ENCODE measurements at places on chromosomes 16 and 17.
A peak's percentile ranks its signal among the peaks of the same experiment; 100 is the strongest.

DNA sequence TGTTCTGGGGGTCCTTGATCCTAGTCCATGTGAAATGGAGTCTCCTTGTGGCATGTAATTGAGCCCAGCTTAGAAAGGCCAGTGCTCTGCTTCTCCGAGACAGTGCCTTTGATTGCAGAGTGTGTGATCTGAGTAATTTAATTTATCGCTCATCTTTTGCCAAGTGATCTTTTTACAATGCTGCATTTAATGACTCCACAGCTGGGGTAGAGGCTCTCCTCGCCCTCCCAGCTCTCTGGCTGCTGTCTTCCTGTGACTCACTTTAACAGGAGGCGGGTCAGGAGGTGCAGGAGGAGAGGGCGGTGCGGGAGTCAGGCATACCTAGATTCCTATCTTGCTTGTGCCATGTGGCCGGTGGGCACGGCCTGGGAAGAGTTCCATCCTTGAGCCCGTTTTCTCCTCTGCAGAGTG lies 113.4 kb upstream of the FOXF1 start:
- no peak for DNase-seq

DNA sequence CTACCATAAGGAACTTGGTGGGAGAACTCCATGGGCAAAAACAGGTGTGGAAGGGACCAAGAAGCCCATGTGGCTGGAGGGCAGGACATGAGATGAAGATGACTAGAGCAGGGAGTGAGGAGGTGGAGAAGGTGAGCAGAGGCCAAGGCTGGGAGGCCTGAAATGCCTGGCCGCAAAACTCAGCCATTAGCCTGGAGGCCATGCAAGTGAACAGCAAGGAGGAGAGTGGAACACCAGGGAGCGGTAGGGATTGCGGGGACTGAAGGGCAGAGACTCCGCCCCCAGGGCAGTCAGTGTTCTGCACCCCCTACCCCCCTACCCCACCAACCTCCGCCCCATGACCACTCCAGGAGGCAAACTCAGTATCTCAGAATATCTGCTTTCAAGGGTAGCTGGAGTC lies 17.0 kb downstream of the BCL7C start:
- DNase-seq: no peak

- no peak for DNase-seq
Observed at GRCh38 chr17:67435122-67435521, 58.0 kb downstream of the PITPNC1 start.

DNA sequence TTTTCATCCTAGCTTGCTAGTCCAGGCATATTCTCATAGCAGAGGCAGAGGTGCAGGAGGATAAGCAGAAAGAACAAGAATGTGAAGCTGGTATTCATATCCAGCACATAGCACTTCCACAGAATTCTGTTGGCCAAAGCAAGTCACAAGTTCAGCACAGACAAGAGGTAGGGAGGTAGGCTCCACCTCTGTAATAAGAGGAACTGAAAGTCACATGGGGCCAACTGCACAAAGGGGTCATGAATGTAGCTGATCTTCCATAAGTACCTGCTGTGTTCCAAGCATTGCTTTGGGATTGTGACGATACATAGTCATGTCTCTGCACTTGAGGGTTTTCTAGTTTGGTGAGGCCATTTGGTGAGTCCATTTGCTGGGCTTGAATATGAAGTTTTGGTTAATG lies 110.8 kb upstream of the MPHOSPH6 start:
- no peak for DNase-seq

GRCh38 chr16:27972500-27972899 lies 91.0 kb downstream of the GSG1L start:
- DNase-seq: no peak

GRCh38 chr17:82793974-82794630 lies 42.2 kb downstream of the TBCD start:
- DNase-seq: no peak

DNA sequence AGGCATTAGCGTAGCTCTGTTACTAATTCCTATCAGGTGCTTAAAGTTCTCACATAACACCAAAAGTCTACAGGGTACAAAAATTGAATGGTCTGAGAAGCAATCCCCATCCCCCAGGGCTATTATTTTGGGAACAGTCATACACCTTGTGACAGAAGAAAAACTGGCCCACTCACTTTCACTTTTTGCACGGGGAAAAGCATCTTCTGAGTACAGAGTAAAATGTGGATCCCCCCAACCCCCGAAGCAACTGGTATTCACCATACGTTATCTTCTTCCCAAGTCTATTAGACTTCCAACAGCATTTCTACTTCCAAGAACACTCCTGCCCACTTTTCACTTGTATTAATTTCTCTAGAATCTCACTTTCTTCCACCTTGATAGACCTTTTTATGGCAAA lies 11.8 kb downstream of the GGA3 start:
- DNase-seq: no peak

DNA sequence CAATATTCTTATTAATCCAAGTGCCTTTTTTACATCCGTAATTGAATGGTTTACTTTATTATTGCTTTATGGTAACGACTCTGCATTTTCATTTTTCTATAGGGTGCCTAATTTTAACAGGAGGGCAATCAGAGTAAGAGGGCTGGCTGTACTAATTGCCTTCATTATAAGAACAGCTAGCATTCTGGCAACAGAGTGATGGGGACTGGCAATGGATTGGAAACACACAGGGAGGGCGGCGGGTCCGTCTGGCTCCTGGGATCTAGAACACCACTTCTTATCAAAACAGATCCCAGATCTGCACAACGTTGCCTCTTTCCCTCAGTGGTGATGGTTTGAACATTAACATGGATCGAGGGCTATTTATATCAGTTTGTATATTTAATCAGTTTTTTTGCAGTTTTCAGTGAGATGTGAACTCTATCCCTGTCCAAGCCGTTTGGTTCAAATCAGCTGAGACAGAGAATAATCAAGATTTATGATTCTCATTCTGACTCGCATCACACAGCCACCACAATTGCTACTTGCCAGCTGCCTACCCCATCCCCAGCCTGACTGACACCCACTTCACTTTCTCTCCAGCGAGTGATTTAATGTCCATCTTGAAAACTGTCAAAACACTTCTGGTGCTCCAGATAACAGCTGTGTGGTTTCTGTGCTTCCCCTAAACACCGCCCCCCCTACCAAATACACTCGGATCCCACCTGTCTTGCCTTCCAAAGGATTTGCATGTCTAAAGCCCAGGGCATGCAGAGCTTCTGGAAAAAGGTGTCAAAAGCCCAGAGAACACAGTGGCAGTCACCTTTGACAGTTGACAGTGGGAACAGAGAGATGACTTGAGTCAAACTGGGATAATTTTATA lies 327.9 kb downstream of the HS3ST4 start:
- DNase-seq: no peak

- no peak for DNase-seq
Observed at GRCh38 chr17:55601874-55602364, 90.7 kb upstream of the SMIM36 start.

- DNase-seq: peak; percentile 53
Observed at GRCh38 chr17:31680126-31680525, 178.9 kb downstream of the COPRS start.

DNA sequence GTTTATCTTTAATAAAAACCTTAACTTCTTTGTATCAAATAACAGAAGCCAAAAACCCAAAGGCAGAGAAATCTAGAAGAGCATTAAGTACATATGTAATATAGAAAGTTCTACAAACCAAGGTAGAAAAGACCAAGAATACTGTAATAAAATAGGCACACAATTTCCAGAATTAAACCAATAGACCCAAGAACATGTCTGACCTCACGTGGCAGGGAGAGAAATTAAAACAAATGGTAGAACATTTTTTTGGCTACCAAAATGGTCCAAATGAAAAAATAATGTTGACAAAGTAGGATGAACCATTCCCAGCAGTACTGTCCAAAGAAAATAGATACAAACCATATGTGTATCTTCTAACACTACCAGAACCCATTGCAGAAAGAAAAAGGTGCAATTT lies 183.5 kb downstream of the CPPED1 start:
- DNase-seq: no peak

- DNase-seq: no peak
Observed at GRCh38 chr17:15397620-15398019, 56.2 kb upstream of the TEKT3 start.

- DNase-seq: no peak
Observed at GRCh38 chr17:82315703-82316358, 1.6 kb downstream of the CD7 start.

DNA sequence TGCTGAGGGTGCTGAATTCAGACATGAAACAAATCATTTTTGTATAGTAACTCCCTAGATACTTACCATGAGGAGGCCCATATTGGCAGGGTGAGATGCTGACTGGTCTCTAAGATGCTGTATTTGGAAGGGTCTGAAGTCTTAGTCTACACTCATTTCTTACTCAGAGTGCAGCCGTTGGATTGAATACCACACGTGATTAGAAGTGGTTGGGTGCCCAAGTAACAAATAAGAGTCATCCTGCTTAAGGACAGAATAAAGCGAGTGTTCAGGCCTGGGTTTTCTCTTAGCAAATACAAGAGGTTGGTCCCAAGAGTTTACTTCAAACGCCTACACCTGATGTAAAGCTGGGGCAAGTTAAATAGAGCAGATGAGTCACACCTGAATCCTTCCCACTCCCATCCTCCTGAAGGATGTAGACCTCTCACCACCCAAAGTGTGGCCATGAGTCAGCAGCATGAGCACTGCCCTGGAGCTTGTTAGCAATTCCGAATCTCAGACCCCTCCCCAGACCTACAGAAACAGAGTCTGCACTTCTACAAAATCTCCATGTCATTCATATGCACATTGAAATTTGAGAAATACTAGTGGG lies 284.6 kb upstream of the CDH5 start:
- no peak for DNase-seq

All from GM06990 (cell line).